ENCODE measurements at places on chromosomes 4 and X.

DNA sequence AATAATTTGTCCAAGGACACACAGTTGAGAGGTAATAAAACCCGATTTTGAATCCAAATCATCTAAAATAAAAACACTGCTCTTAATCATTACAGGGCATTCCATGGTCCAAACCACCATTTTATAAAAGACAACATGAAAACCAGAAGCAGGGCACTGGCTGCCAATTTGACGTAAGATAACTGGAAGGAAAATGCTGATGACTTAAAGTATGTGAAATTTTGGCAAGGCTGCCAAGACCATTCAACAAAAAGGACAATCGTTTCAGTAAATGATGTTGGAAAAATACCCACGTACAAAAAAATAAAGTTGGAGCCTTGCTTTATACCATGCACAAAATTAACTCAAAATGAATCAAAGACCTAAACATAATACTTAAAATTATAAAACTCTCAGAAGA is 344.4 kb downstream of the RAPGEF2 start:
- no peak for DNase-seq

DNA sequence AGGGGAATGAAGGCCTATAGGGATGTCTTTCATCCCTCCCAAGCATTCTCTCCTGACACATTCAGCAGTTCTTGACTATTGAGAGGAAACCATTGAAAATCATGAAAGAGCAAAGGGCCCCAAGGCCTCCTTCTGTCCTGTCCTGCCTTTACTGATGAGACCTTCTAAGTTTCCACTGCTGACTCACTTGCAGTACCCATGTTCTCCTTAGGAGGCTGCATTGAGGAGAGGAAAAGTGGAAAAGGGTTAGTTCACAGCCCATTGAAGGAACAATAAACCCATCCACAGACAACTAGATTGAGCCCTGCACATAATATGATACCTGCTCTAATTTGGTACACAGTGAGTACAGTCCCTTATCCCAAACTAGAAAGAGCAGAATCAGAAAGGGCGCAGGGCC is 115.1 kb upstream of the PNPLA4 start:
- DNase-seq, result no peak

- DNase-seq, result no peak
Measured at GRCh38 chrX:20237864-20238263, 28.8 kb downstream of the RPS6KA3 start.

GRCh38 chr4:151045907-151046306 is 30.8 kb upstream of the LRBA start:
- no peak for DNase-seq

- no peak for DNase-seq
Measured at GRCh38 chr4:119135721-119136121, at the start of gene MYOZ2. Gene MYOZ2 (plus strand): TSS chr4:119135832. CDS start chr4:119136526, 694 bp downstream.

DNA sequence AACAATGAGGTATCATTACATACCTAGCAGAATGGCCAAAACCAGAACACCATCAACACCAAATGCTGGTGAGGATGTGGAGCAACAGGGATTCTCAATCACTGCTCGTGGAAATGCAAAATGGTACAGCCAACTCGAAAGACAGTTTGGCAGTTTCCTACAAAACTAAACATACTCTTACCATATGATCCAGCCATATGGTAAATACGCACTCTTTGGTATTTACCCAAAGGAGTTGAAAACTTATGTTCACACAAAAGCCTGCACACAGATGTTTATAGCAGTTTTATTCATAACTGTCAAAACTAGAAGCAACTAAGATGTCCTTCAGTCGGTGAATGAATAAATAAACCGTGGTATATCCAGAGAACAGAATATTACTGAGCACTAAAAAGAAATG is 7.8 kb downstream of the CASP3 start:
- DNase-seq, result no peak

DNA sequence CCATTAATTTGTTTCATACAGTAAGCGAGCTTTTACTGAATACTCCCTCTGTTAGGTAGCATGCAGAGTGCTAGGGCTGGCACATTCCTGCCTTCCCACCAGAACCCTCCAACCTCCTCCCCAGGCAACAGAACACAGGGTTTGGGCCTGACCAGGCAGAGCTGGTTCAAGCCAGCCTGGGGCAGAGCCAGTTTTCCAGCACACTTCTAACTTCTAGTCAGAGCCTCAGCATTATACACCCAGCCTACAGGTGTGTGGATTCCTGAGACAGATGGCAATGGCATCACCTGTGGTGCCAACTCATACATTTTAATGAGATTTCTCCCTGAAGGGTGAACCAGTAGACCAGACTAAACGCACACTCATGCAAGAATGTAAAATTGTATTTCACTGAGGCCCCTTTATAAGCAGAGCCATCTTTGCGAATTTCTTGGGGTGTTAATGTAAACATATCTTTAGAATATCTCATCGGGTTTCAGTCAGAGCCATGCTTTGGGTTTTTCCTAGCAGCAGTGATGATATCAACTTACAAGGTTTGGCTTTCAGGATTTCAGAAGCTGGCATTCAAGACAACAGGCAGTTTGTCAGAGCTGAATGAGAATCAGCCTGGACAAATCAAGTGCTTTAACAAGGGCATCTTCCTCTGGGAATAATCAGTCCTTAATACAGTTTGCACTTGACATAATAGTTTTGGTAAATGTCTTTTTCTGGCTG is 92.0 kb downstream of the GATB start:
- no peak for DNase-seq

DNA sequence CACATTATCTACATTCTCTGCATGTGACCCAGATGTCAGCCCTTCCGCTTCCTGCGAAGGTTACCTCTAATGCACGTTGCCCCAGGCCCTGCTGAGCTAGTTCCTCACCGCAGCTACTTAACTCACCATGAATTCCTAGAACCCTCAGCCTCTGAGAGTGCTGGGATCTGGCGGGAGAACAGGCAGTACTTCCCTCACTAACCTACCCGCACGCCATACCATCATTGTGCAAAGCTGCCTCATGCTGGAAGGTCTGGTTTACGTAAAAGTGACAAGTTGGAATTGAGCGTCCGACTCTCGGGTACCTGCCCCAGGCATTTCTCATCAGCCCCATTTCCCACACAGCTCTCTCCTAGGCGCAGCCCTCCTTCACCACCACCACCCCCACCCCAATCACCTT is 6.3 kb downstream of the SLC25A4 start:
- no peak for DNase-seq

GRCh38 chrX:109774706-109775105 is 41.6 kb upstream of the ACSL4 start:
- no peak for DNase-seq

DNA sequence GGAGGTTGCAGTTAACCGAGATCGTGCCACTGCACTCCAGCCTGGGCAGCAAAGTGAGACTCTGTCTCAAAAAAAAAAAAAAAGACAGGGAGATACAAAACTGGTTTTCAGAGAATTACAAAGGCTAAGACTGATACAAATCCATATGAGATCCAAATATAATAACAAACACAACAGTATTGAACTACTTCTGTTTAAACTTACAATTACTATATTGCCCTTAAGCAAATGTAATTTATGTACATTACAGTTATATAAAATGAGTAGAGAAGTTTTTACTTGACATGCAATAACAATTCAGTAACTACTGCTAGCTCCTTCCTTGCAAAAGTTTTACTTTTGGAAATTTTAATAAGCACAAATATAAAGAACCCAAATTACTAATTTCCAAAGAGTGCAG is 52.6 kb upstream of the PABPC1L2A start:
- DNase-seq, result no peak

- no peak for DNase-seq
Measured at GRCh38 chr4:4541040-4541631, 712 bp downstream of the STX18 start.

- no peak for DNase-seq
Measured at GRCh38 chr4:25155947-25156346, 4.3 kb downstream of the SEPSECS start.

DNA sequence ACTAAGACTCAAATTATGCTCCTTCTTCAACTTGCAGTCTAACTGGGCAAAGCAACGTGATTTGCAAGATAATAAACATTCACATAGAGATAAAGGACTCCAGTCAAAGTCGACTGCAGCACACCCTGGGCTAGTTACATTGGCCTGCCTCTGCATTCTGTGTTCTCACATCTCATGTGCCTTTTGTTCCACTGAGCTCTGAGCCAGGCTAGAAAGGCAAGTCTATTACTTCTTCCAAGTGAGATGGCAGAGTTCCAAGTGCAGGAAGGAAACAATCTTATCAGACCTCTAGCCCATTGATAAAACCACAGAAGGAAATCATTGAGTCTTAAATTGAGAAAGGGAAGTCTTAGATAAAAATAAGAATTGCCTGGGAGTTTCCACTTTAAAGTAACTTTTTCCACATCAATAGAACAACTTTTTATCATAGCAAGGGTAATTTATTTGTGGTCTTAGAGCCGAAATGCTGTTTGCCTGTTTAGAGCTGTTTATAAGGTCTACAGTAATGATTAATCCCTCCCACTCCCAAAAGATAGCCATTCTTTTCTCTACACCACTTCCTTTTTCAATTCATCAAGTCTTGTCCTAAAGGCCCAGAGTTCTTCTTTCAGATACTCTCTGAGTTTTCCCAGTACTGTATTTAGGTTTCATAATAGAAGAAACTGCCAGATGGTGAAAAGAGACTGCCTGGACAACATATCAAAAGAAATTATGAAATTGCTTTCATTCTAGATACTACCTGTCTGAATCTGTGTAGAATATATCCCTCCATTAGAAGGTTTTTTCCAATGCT is 200.2 kb downstream of the GUCY2F start:
- DNase-seq, result no peak

DNA sequence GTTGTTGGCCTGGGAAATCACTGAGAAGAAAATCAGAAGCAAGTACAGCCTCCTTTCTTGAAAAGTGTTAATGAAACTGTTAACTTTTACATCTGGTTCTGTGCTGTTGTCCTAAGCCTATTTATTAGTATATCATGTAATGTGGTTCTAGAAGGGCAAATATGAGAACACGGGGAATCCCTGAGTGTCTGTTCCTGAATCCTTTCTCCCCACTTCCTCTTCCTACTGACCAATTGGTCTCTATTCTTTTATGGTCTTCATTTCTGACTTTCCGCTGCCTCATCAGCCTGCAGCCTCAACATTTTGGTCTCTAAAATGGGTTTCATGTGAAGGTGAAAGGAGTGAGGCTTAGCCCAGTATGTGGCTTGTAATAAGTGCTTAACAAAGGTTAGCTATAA is 159.9 kb upstream of the MAMLD1 start:
- DNase-seq, result no peak

GRCh38 chr4:7358100-7358735 is 76.5 kb downstream of the PSAPL1 start:
- DNase-seq, result no peak

DNA sequence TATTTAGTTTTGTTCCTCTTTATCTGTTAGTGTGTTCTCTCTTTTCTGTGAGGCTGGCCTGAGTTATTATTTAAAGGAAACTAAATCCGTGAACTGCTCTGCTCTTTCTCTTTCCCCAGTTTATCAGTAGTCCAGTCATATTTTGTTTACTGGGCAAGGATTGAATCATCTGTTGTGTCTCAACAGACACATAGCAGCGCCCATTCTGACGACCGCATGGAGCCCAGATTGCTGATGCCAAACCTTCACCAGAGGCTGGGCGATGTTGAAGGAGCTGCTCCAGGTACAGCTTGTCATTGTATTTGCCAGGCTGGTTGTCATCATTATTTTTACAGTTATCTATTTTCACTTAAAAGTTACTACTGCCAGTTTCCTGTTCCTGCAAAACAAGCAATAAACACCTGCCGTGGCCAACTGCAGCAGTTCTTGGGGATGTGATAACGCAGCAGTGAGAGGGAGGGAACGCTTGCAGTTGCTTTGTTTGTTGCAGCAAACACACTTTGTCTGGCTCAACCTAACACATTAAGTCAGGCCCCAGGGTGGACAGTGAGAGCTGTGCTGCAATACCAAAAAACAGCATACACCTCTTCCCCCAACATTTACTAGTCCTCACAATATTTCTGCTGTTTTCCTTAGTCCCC is 10.1 kb downstream of the REELD1 start:
- DNase-seq, result no peak

DNA sequence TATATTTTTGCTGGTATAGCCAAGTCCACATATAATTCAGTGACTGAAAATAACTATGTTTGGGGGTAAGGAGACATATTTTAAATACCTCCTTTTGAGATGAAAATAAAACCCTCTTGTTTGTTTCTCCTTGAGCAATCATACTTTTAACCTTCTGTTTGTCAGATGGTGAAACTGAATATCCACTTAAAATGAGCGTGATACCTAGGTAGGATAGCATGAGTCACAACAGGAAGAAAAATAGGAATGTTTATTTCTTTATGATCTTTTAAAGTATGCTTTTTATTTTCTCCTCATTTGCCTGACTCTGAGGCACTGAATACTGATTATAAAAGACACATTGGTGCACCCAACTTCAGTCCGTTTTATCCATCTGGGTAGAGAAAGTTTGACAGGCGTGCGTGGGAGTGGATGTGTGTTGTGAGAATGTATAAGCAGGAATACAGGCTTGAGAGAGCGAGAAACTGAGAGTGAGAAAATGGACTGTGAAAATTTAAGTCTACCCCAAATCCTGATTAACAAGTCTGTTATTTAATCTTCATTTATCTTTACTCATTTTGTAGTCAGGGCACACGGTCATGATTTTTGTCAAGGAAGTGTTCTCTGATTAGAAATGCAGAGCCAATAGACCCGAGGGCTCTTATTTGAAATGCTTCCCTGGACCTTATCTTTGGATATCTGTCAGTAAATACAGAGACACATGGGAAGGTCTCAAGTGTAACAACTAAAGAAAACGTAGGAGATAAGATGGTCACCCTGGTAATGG is 62.1 kb upstream of the ANTXR2 start:
- no peak for DNase-seq

- DNase-seq, result no peak
Measured at GRCh38 chr4:144171697-144172096, 31.2 kb upstream of the GYPA start.

GRCh38 chr4:184450045-184450444 is 24.3 kb downstream of the IRF2 start:
- no peak for DNase-seq

DNA sequence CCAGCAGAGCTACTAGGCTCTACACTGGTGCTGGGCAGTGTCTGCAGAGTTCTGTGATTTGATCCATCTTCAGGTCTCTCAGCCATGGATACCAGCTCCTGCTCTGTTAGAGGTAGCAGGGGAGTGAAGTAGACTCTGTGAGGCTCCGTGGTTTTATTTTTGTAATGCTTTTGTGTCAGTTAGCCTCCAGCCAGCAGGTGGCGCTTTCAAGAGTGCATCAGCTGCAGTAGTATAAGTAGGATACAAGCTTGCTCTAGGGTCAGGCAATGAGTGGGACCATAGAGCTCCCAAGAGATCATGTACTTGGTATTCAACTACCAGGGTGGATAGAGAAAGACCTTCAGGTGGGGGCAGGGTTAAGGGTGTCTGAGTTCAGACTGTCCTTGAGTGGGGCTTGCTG is 362.5 kb upstream of the TRAM1L1 start:
- DNase-seq, result no peak

GRCh38 chr4:5940470-5941203 is 47.8 kb upstream of the CRMP1 start:
- no peak for DNase-seq

DNA sequence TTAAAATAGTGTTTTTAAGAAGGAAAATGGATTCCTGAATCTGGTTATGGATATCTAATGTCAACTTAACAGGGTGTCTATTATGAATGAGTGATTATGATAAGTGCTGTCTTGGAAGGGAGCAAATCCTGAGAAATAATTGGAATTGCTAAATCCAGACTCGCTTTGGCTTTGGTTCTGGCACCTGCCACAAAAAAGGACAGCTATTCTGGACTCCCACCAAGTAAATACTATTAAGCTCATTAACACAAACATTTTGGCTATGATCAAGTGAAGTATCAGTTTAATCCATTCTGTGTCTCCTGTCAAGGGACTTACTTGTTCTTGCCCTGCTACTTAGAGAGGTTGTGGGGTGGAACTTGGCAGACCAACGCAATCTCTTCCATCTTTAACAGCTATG is 403.7 kb downstream of the CENPC start:
- DNase-seq, result no peak
